ENCODE measurements at places on chromosomes 12 and 14.

- no peak for DNase-seq
Measured at GRCh38 chr14:43003845-43004244, 1397.2 kb downstream of the LRFN5 start.

- DNase-seq, result peak; percentile 34
Measured at GRCh38 chr12:24562771-24563431, 386.0 kb downstream of the BCAT1 start.

GRCh38 chr14:54667026-54667744, 100.3 kb downstream of the SAMD4A start:
- no peak for DNase-seq

- no peak for DNase-seq
Measured at GRCh38 chr12:91250273-91250665, 67.7 kb upstream of the DCN start.

DNA sequence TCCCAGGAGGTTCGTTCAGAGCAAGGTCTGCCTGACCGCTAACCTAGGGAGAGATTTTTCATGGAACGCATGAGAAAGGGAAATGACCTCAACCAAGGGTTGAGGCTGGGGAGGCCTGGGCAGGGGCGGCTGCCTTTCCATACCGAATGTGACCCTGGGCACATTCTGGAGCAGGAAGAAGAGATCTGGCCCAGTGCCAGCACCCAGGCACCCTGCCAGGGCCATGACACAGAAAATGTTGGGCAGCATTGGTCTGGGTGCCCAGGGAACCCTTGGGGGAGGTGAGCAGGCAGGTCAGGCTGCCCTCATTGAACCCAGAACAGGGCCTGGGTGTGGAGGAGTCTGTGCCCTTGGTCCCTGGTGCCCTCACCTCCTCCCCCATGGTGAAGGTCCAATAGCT, 106.8 kb downstream of the CALM1 start:
- DNase-seq, result no peak

- DNase-seq, result no peak
Measured at GRCh38 chr12:25102402-25102801, 92.6 kb downstream of the DNAI7 start.

DNA sequence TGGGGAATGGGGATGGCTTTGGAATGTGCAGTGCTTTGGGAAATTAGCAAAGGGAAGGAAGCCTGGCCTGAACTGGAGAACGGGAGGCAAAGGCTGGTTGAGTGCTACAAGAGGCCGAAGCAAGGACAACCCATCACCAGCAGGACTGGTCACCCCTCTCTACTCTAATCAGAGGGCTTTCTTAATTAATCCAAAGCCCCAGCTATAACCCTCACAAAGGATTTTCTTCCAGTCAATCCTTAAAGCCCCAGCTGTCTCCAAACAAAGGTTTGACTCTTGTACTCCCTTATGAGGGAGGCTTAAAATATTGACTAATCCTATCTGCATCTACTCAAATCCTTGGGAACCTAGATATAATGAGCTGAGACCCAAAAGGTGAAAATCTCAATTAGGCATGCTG, 256.3 kb downstream of the NTF3 start:
- DNase-seq, result no peak

DNA sequence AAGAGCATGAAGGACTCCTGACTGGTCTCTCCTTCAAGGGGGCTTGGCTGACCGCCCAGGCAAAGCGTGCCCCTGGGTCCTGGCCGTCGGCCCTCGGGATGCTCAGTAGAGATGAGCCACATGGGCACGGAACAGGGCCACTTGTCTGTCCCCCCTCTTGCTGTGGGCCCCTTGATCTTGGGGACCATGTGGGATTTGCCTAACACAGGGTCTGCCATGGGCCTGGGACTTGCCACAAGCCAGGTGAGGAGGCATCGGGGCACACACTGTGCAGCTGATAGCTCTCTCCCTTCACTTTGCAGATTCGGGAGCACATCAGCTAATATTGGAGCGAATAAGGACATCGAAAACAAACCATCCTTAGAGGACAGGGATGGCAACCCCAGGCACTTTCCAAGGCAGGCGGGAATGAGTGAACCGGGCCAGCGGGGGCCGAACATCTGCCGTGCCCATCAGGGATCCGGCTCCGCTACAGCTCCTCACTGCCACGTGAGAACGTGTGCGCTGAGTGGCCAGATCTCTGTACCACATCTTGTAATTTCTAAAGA, 88.1 kb downstream of the PIWIL1 start:
- DNase-seq, result no peak

DNA sequence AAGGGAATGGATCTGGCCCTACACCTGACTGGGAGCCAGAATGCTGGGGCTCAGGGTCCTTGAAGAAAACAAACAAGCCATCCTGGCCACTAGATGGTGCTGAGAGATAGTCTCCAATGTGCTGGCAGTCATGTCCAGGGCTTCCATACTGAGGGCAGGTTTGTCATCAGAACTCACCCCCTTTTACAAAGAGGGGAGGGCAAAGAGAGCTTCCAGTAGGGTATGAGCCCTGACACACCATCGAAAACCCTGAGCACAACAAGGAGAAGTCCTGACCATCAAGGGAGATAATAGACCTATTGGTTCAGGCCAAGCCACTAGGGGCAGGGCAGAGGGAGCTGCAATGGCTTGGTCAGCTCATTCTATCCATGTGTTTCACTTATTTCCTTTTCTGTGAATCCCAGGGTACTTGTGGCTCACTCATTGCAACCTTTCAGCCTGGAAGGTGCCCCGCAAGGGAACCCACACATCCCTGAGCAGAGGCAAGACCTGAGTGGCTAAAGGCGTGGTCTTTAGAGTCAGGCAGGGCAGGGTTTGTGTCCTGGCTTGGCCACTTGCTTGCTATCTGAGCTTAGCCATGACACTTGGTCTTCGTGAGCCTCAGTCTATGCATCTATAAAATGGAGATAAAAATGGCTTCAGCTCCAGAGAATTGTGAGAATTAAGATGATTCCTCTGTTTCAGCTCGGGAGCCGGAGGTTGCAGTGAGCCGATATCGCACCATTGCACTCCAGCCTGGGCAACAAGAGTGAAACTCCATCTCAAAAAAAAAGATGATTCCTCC, 6.2 kb upstream of the PLEKHH1 start:
- DNase-seq, result peak; percentile 71

- no peak for DNase-seq
Measured at GRCh38 chr14:20515846-20516245, 10.5 kb downstream of the RNASE10 start.

DNA sequence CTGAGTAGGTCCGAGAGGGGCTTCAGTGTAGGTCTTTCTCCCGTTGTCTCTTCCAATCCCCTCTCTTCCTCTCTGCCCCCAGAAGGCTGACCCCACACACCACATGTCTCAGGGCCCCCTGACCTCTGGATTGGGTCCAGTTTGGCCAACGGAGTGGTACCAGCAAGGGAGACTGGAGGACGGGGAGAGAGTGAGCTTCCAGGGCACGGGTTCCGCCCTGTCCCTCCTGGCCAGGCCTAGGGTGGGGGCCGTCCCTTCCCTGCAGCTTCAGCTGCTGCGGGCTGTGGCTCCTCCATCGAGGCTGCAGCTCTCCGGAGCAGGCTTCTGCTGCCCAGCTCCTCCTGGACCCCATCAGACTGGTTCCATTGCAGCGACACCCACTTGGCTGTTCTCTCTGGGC, 17.4 kb downstream of the FZD10 start:
- no peak for DNase-seq

GRCh38 chr14:103135333-103136260, 12.3 kb downstream of the TNFAIP2 start:
- no peak for DNase-seq

GRCh38 chr12:2417481-2418160, 364.8 kb downstream of the CACNA1C start:
- no peak for DNase-seq

GRCh38 chr12:13343375-13343774, 146.8 kb downstream of the EMP1 start:
- DNase-seq, result no peak

All from NCI-H1694 treated with DMSO at 0.1 percent for 48 hours (cell line).